Activated CD8-positive, alpha-beta memory T cell treated with anti-CD3 and anti-CD28 coated beads for 1 hour (primary cell): ENCODE measurements at places on chromosomes 12 and 14.

DNA sequence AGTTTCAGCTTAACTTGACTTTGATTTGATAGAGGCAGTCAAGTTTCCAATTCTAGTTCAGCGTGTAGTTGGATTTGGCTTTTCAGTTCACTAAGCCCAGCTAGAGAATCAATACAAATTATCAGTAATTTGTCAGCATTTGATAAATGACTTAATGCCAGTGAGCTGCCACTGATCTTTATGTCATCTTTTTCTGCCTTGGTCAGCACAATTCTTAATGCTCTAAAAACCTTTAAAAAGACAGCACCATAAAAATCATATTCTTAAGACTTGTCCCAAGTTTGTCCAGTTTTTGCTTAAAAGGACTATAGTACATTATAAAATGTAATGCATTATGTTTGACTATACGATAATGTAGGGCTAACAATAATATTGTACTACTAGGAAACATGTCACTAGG lies 920.5 kb downstream of the LRFN5 start:
- DNase-seq, result no peak

GRCh38 chr14:42319996-42320395 lies 713.3 kb downstream of the LRFN5 start:
- no peak for DNase-seq

DNA sequence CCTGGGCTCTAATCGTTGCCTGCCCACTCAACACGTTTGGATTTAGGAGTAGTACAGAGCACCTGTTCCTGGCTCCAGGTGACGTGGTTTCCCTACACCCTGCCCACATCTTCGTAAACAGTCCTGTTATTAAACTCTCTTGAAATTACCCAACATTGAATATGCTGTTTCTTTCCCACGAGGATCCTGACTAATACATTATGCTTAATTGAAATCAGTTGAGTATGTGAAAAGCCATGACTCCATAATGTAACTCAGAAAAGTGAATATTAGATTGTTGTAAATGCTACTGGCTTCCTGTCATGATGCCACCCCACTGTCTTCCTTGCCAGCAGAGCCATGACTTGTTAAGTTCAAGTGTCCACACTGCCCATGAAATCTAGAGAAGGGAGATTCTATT lies 21.6 kb downstream of the AK7 start:
- no peak for DNase-seq

- DNase-seq, result peak; percentile 71
Measured at GRCh38 chr12:50074936-50075807, 10.0 kb upstream of the SMARCD1 start.

DNA sequence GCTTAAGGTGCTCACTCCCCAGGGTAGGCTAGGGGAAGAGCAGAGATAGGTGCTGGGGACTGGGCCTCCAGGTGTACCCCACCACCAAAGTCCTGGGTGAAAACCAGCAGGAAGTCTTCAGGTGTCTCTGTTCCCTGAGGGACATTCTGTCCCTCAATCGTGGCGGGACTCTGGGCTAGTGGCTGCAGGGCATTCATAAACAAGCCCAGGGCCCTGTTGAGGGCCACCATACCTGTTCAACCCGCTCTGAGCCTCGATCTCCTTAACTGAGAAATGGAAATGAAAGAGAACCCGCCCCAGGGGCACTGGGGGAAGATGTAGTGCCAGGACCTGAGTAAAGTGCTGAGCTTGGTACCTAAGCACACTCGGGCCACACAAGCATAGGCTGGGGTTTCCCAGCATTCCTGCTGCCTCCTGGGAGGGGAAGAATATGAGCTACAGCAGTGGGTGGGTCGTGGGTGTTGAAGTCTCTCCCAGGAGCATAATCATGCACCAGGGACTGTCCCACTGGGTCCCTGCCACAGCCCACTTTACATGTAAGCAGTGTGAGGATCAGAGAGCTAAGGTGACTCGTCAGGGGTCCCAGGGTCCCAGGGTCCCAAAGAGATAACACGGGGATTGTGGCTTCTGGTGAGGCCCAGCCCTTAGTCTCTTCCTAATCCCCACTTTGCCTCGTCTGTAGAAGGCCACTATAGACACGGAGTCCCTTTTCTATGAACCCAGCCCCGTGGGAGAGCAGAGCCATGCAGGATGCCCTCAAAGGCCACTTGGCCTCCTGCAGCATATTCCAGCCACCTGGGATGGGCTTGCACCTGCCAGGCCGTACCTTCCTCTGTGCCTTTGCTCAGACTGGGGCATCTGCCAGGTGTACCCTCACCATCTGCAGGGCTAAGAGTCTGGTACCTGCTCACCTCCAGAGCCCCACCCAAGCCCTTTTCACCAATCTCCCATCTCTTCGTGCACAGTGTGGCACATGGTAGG lies 14.4 kb downstream of the FAM222A start:
- no peak for DNase-seq

- DNase-seq, result no peak
Measured at GRCh38 chr14:23566778-23567185, 809 bp downstream of the AP1G2 start.

DNA sequence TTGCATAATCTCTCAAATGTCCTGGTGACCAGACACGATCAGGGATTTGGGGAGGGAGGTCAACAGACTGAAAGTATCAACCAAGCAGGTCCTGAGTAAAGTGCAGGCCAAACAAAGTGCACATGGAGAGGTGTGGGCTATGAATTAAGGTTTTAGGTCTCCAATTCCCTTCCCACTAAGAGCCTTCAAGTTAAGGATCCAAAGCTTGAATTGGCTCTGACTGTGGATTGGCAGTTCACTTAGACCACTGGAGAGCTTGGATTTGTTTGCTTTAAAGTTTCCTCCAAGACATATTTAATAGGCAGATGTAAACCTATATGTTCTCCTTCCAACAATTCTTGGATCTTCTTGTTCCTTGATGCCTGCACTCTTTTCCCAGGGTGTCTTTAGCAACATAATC lies 129.6 kb upstream of the IGF1 start:
- DNase-seq, result no peak

GRCh38 chr12:1738446-1738845 lies 47.6 kb downstream of the ADIPOR2 start:
- DNase-seq, result no peak

- no peak for DNase-seq
Measured at GRCh38 chr12:110794623-110795280, 52.0 kb upstream of the CCDC63 start.

DNA sequence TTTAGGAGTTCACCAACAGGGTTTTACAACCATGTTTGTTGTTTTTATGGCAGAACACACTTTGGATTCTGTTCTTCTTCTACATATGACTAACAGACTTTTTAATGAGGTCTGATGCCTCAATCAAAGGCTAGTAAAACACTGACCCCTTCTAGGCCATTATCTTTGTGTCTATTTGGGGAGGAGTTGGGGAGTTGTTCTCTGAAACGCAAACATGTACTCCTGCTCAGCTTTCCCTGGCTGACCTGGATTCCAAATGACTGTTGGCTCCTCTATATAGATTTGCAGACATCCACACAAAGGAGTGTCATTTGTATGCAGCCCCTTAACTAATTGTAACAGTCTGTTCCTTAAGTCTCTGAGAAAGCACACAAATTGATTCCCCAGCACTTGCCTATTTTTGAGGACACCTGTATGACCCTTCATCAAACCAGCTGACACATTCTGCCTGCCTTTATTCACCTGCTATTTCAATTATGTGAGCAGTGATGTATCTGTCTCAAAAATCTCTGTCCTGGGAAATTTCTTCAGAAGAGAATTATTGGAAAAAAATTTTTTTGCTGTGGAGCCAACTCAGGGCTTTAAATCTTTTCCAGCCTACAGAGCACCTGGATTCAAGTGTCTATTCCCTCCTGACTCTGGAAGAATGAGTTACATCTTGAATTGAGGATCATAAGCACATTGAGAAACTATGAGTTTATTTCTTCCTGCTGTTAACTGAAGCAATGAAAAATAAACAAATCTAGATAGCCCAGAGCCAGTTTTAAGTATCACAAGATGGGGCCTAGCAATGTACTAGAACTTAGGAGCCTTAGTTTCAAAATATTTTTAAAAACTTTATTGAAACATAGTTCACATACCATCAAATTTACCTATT lies 417.2 kb downstream of the RAD51B start:
- DNase-seq, result no peak

- DNase-seq, result no peak
Measured at GRCh38 chr12:24797901-24798300, 151.0 kb downstream of the BCAT1 start.

GRCh38 chr12:95740751-95741150 lies 49.8 kb downstream of the NTN4 start:
- DNase-seq, result no peak

DNA sequence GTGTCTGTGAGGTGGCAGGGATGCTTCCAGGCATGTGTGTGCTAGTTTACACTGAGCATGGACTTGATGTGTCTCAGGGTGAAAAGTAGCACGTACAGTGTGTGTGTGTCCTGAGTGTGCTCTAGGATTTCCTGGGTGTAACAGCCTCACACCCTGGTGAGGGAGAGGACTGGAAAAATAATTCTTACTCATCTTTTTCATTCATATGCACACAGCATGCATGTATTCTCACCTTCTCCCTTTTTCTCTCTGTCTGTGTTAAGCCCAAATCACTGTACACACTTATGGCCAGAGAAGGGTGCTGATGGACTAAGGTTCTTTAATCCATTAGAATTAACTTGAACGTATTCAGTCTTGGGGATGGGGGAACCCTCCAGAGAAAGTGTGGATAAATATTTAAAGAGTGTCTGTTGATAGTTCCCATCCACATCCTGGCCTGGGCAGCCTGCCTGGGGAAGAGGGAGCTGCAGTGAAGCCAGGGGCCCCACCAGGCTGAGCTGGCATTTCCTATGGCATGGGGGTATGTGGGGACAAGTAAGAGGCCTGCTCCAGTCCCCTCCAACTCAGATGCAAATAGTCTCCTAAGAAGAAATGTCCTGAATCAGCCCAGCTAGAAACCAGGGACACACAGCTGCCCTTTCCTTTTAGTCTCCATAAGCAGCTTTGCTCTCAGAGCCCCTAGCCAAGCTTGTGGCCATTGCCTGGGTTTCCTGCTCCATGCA lies 1.1 kb upstream of the HOXC8 start:
- DNase-seq, result no peak

GRCh38 chr12:66786531-66787308 lies 107.8 kb upstream of the GRIP1 start:
- DNase-seq, result no peak

GRCh38 chr12:125418902-125419564 lies 353.8 kb downstream of the AACS start:
- no peak for DNase-seq

GRCh38 chr14:68968051-68968450 lies 11.1 kb downstream of the ACTN1 start:
- peak; percentile 45 for DNase-seq

- DNase-seq, result no peak
Measured at GRCh38 chr14:19775587-19775986, 2.3 kb downstream of the OR4M1 start.

DNA sequence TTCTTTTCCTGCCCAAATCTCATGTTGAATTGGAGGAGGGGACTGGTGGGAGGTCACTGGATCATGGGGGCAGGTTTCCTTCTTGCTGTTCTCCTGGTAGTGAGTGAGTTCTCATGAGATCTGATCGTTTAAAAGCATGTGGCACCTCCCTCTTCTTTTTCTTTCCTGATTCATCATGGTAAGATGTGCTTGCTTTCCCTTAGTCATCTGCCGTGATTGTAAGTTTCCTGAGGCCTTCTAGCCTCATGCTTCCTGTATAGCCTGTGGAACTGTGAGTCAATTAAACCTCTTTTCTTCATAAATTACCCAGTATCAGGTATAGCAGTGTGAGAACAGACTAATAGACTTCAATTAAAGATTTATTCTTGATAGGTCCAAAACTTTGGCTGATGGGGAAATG lies 83.5 kb downstream of the CAND1 start:
- no peak for DNase-seq

DNA sequence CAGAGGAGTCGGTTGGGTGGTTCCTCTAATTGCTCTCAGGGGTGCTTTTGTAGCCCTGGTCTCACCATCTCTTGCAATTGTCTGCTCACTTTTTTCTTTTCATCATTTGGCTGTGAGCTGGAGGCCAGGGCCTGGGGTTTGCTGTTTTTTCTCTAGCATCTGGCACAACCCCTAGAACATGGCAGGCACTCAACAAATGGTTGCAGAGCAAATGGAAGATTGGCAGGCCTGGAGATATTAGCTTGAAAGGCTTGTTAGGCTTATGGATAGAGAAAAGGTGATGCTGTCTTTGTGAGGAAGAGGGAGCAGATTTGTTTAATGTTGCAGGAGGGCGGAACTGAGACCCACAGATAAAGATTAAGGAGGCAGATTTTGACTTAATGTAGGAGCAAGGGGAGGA lies 47.0 kb downstream of the GALNT8 start:
- no peak for DNase-seq

GRCh38 chr12:61920230-61920629 lies 340.0 kb upstream of the USP15 start:
- DNase-seq, result no peak

DNA sequence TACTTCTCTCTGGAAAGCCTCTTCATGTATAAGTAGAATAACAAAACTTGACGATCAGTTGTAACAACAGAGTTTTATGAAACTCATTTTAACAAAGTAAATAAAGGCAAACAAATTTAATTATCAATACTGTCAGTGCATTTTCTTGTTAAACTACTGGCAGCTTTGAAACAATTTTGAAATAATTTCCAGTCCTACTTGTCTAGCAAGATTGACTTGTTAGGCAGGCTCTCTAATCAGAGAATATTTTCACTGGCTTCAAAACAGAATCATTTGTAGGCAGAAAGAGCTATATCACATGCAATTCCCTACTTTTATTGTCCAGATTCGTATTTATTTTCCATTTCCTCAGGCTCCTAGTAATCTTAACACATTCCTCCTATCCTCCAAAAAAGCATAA lies 45.9 kb upstream of the SLC6A13 start:
- DNase-seq, result no peak

- no peak for DNase-seq
Measured at GRCh38 chr12:54154681-54155186, 34.1 kb downstream of the SMUG1 start.

DNA sequence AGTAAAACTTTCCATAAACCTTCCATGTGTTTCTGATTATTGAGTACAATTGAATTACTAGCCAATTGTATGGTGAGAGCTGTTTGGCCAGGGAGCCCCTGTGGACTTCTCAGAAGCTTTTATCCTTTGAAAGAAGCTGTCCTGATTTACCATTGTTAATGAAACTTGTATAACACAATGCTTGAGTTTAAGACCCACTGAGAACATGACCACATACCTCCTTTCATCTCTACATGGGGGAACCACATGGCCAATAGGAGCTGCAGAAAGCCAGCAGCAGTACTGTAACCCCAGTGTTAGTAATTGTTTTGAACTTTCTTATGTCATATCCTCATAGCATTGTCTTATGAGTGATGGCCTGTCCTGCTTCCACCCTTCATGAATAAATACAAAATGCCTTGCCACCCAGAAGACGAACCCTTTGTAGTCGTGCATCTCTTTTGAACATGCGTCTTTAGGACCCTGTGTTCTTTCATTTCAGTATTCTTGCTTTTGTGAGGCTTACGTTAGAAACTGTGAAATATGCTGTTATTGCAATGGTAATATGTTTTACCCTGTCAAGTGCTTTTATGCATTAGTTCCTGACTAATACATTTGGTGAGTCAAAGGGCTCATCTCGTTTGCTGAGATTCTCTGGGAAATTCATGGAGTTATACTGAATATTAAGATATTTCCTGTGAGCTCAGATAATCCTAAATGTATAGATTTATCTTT lies 815.7 kb downstream of the NRXN3 start:
- no peak for DNase-seq

GRCh38 chr14:73462048-73462715 lies 3.8 kb upstream of the NUMB start:
- no peak for DNase-seq
